ENCODE measurements at places on chromosomes 3 and 15. TPM values are rescaled to one million over a fixed set of nuclear protein-coding genes. Genes with fewer than 3 reads are reported as not detected.

DNA sequence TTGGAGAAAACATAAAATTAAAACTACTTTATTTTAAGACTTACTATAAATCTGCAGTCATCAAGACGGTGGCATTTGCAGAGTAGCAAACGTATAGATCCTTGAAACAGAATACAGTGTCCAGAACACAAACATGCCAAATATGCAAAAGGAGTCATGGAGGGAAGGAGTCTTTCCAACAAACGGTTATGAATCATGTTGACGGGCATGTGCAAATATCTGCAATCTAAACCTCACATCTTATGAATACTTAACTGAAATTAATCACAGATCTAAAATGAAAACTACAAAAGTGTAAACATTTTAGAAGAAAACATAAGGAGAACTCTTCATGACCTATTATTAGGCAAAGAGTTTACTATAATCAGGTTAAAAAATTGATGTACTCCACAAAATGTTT lies 69.4 kb downstream of the TFRC start:
- no peak overlapping the region for H3K4me3 ChIP-seq
- H3K36me3 ChIP-seq: no peaks in the 10 kb centered on the region
- no peaks in the 10 kb centered on the region for H3K4me1 ChIP-seq
- no peak overlapping the region for H3K27ac ChIP-seq
- no peak for DNase-seq

DNA sequence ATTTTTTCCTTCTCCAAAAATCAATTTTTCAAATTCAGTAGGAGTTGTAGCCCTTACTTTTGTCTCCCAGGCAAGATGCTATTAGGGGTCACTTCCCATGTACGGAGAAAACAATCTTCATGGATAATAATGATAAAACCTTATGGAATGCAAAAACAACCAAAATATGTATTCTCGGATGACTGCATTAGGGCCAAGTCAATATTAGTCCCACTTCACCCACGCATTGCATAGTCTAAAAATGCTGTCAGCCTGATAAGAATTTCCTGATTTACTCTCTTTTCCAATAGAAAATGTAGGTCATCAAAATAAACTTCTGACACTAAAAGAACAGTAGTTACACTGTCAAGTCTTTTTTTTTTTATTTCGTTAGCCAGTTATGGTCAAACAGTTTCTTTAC lies 2.7 kb downstream of the VGLL3 start:
- H3K27ac ChIP-seq: no peak overlapping the region
- H3K36me3 ChIP-seq: no peaks in the 10 kb centered on the region
- no peaks in the 10 kb centered on the region for H3K27me3 ChIP-seq
- no peaks in the 10 kb centered on the region for H3K4me1 ChIP-seq
- H3K4me3 ChIP-seq: no peak overlapping the region
- DNase-seq: no peak

DNA sequence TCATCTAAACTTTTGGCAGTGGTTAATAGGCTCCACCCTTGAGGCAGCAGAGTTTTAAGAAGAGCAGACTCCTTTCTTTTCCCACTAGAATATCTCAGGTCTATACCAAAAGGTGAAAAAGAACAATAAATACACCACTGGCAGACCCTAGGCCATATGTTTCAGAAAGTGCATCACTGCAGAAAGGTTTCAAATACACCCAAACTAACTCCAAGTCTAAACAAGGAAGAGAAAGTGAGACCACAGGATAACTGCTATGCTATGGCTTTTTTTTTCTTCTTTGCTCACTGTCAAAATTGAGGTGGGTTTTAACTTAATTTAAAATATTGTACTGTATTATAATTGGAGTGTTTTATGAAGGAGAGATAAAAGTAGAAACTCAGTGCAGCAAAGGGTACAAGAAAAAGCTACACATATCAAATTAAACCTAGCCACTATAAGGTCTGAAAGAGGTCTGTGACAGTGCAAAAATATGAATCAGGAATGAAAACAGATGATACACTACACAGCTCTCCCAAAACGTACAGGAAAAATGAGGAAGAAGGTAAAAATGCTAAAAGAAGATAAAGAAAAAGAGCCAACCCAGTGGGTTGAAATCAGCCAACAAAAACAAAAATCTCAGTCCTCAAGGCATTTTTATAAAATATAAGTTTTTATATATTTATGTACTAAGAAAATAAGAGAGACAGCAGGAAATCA lies 8.4 kb downstream of the SNX4 start:
- DNase-seq: no peak
- no peaks in the 10 kb centered on the region for H3K36me3 ChIP-seq
- no peaks in the 10 kb centered on the region for H3K4me1 ChIP-seq
- H3K27me3 ChIP-seq: no peaks in the 10 kb centered on the region
- H3K4me3 ChIP-seq: no peak overlapping the region
- H3K27ac ChIP-seq: no peak overlapping the region

The IMPG2 gene
- 0.73 TPM for total RNA-seq

The FETUB gene
- total RNA-seq: not detected

The C3orf80 gene
- not detected for total RNA-seq

Measured in naive thymus-derived CD4-positive, alpha-beta T cell (primary cell).